ENCODE measurements at places on chromosomes 13 and 19.

GRCh38 chr13:95660981-95661581 is 15.9 kb upstream of the DNAJC3 start:
- DNase-seq = no peak

GRCh38 chr13:91298060-91298459 is 49.4 kb upstream of the MIR17HG start:
- no peak for DNase-seq

DNA sequence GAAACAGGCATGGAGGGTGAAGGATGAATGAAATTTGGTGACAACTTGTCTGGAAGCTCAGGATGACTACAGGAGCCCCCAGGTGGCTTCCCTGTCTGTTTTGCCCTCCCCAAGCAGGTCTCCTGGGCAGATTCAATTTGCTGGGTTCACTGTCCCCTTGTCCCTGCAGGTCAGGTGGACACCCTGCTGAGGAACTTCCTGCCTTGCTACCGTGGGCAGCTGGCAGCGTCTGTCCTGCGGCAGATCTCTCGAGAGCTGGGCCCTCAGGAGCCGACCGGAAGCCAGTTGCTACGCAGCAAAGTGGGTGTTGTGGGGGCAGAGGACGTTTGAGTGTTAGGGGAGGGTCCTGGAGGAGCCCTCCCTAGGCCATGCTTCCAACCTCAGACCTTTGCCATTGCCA is 19.1 kb downstream of the PGLS start:
- no peak for DNase-seq

DNA sequence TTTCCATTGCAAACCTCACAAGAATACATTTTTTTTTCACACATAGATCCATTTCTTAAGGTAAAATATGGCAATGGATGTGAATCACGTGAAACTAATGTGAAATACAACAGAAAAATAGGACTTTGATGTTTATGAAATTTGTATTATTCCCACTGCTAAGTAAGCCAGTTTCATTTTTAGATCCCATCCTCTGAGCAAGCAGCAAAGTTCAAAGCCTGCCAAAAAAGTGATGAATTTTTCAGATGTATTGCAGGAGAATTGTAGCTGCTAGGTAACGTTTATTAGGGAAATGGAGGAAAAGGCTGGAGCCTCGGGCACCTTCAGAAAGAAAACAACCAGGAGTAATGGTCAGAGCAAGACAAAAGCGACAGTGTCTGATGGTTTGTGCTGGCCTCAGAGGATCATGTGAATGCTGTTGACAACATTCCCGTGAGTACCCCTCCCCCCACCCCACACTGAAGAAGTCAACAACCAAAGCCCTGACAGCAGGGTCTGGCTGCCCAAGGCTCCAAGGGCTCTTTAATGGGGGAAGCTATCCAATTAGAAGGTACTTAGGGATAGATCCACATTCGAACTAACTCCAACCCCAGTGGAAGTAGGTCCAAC is 95.5 kb downstream of the OXGR1 start:
- no peak for DNase-seq

DNA sequence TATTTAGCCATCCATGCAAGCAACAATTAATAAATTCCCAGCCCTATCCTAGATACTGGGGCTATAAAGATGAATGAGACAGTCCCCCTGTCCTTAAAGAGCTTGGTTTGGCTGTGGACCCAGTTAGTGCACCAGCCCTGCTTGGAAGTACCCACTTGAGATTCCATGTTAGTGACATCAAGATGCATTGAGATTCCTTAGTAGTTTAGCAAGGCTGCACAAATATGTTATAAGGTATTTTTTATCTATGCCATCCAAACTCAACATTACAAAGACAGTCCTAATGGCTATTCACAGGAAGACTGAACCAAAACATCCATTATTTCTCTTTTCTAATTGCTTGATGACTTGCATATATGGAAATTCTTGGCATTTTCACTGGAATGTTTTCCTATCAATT is 48.8 kb upstream of the RAP2A start:
- no peak for DNase-seq

DNA sequence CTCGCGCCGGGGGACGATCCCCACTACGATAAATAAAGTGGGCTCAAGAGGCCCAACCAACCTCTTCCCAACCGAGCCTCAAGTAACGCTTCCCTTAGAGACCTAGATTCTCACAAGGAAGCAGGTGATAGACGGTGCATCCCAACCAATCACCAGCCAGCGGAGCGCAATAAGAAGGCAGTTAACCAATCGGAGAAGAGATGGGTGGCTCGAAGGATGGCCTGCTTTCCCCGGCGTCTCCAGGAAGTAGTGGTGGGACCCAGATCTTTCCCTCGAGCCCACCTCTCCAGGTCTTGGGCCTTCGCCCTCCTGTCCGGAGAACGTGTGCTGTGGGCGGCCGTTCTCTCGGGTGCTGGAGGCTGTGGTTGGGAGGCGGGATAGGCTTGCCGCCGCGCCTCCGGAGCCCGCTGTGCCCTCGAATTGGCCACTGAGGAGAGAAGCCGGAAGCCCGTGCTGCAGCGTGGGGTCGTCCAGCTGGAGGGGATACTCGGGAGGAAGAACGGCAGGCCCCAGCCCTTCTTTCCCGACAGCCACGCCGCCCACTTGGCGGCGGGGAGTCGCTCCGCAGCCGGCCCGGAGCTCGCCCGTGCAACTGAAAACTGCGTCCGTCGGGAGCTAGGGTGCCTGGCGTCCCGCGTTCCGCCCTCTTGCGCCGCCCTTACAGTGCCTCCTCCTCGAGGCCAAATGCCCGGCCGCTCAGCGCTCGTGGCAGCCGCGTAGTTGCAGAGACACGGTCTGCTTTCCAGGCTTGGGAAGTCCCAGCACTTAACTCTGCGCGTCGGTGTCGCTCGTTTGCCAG is at the start of gene RNF6:
TSS of gene RNF6 (minus strand) at position 594 of the 799 bp plus-strand sequence. CDS start 2,665 bp downstream, outside the sequence.
- peak; percentile 97 for DNase-seq

- DNase-seq = no peak
Observed at GRCh38 chr19:57231686-57232085, 863 bp downstream of the AURKC start.

- no peak for DNase-seq
Observed at GRCh38 chr19:3458229-3459088, 21.9 kb downstream of the SMIM24 start.

DNA sequence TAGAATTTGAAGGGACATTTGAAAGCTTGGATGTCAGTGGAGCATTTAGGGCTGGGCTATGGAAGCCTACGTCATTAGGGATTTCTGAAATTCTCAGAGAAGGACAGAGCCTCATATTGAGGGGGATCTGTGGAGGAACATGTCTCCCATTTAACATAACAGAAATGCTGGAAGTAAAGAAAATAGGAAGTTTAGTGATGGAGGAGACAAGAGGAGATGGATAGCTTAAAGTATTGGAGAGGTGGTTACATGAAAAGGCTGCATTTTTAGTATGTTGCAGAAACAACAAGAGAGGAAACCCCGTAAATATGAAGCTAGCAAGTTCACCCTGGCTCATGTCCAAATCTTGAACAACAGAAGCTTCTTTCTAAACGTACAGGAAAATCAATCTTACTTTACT is 24.4 kb downstream of the LIG4 start:
- no peak for DNase-seq

DNA sequence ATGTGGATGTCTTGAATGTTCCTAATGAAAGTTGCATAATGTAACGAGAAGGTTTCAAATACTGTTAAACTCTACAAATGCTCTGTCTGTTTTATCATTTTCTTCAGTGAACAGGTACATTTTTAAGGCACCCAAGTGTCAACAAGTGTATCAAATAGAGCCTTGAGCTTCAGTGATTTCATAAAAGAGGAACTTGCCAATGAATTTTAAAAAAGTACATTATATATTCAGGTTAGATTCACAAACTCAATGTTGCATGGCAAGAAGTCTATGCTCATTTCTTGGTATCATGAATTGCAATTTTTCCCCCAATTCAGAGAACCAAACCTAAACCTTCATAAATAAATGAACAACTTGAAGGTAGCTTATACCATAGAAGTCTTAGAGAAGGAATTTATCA is 838.8 kb downstream of the PCDH9 start:
- DNase-seq = no peak

DNA sequence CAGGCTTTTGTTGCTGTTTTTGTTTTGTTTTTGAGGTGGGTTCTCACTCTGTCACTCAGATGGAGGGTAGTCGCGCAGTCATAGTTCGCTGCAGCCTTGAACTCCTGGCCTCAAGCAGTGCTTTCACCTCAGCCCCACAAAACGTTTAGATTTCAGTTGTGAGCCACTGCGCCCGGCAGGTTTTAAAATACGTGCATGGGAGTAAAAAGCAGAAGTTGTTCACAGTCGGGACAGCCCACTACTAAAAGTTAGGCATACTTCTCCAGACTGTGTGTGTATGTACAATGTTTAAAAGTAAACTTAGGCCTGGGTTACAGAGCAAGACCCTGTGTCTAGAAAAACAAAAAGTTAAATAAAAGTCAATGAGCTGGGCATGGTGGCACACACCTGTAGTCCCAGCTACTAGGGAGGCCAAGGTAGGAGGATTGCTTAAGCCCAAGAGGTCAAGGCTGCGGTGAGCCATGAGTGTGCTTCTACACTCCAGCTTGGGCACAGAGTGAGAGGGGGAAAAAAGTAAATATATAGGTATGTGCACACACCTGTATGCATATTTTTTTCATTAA is 6.1 kb downstream of the SAFB start:
- DNase-seq = no peak

DNA sequence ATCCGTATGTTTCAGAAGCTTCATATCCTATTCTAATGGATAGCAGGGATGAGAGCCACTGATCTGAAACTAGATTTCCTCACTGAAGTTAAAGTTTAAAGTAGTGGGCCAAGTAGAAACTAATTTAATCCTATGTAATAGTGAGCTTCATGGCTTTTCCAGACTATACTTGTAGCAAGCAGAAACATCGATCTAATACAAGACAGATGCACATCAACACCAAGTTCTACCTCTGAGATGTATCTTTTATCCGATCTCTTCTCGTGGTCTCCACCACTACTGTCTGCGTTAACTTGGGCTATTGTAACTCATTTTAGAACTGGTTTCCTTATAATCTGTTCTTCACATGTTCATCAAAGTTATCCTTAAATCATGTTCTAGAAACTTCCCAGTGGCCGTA is 3.1 kb downstream of the ERCC5 start:
- no peak for DNase-seq

GRCh38 chr13:30572859-30573275 is 44.9 kb upstream of the USPL1 start:
- DNase-seq = no peak

GRCh38 chr13:110450016-110450900 is 111.3 kb downstream of the RAB20 start:
- DNase-seq = no peak

GRCh38 chr13:46630431-46631178 is 77.6 kb downstream of the LRCH1 start:
- DNase-seq = no peak

DNA sequence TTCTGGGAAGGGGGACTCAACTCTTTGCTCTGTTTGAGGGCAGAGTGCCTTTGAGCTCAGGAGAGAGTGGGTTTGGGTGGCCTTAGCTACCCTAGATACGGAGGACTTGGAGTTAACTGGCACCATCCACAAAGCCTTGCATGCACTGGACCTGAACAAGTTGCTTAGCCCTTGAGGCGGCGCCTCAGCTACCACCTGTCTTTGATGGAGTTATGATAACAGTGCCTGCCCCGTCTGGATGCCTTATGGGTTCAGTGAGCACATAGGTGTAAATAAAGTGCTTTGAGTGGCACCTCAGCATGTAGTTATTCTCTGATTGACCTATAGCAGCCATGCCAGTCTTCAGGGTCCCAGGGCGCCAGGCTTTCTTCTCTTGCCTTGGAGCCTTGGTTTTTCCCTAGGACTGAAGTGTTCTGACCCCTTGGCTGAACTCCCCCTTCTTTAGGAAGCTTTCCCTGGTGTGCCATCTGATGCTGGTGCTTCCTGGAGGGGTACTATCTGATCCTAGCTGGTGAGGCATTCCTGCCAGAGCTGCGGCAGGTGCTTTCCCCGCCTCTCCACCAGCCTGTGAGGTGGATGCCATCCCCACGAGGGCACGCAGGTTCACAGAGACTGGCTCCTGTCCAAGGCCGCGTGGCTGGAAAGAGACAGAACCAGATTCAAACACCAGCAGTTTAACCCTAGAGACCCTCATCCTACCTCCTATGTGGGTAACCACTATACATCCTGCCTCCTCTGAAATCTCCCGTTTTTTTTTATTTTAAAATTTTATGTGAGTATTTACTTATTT is 5.8 kb downstream of the BCKDHA start:
- no peak for DNase-seq

DNA sequence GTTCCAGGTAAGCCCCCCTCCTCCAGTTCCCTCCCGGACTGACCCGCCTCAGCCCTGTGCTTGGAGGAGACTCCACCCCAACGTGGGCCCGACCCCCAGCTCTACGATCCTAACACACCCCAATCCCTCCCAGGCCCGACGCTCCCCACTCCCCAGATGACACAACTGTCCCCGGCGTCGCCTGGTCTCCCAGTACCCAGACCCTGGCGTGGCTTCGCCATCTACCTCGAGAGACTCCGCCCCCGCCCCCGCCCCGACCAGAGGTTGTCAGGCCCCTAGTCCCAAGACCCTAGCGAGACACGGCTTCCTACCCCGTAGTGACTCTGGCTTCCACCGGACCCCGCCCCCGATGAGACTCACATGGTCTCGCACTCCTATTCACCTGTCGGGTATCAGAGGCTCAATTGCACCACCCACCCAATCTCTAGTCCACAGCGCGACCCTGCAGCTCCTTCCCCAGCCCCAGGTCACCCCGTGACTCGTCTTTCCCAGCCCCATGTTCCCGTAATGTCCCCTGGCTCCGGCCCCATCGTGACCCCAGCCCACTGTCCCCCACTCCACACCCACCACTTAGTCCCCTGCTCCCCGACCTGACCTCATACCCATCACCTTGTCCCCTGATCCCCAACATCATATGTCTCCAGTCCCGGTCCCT is 2.9 kb downstream of the CD37 start:
- no peak for DNase-seq

- no peak for DNase-seq
Observed at GRCh38 chr19:17843908-17844490, 3.8 kb downstream of the JAK3 start.

- no peak for DNase-seq
Observed at GRCh38 chr19:17948931-17949930, 16.4 kb downstream of the CCDC124 start.

GRCh38 chr19:54047616-54048015 is 16.1 kb downstream of the VSTM1 start:
- DNase-seq = no peak

DNA sequence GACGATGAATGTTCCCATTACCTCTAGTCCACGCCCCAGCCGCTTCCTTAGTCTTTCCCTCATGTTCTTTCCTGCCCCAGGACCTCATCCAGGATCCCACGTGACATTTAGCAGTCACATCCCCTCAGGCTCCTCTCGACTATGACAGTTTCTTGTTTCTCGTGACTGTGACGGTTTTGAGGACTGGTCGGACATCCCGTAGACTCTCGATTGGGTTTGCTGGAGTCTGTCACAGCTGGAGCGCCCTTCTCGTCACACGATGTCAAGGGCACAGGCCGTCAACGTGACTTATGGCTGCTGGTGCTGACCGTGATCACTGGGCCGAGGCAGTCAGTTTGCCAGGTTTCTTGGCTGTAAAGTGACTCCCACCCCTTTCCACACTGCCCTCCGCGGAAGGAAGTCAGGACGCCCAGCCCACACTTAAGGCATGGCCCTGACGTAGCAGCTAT is 22.8 kb downstream of the ELAVL1 start:
- no peak for DNase-seq
